Osteoblast (primary cell): ENCODE measurements at places on chromosomes 2 and 18.

DNA sequence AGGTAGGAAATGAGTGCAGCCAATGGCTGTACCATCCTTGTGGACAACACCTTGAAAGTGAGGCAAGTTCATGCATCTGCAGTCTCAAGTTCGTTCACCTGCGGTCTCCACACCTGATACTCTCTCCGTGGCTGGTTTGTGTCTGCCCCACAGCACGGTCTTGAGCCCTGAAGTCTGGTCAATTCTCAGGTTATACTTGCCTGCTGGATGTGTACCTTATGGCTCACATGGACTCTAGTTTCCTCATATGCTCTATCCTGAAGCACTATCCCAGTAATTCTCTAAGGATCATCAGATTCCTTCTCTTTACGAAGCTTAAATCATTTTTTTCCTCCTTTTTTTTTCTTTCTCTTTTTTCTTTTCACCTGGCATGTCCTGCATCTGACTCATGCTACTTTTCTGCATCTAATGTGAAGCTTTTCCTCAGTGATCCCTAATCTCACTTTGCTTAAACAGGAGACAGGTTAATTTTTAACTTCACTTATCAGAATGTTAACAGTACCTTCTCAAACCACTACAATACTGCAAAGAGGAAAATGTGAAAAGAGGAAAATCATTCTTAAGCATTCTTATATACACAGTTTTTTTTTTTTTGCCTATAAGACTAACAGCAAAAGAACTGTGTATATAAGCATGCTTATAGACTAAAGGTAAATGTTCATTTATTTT lies 511.2 kb downstream of the SOX11 start:
- no peaks in the 10 kb centered on the region for H3K27me3 ChIP-seq
- no peak overlapping the region for H3K4me3 ChIP-seq
- H3K36me3 ChIP-seq = no peaks in the 10 kb centered on the region
- H3K27ac ChIP-seq = no peak overlapping the region
- H3K4me1 ChIP-seq = no peaks in the 10 kb centered on the region

DNA sequence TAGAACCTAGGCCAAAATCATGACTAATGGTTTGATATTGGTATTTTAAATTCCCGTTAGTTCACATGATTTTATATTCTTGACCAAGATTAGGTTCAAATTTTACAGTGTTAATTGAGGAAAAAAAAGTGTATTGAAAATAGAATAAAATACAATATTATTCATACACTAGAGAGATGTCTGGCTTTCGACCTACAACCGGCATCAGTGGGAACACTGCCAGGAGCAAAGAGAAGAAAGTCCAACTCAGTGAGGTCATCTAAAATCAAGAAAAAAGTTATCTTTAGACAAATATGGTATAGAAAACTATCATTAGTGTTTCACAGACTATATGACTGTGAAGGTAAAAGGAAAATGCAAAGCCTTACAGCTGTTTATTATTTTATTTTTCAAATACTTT lies 81.5 kb downstream of the PIGN start:
- no peaks in the 10 kb centered on the region for H3K27me3 ChIP-seq
- no peaks in the 10 kb centered on the region for H3K36me3 ChIP-seq
- H3K27ac ChIP-seq = no peak overlapping the region

DNA sequence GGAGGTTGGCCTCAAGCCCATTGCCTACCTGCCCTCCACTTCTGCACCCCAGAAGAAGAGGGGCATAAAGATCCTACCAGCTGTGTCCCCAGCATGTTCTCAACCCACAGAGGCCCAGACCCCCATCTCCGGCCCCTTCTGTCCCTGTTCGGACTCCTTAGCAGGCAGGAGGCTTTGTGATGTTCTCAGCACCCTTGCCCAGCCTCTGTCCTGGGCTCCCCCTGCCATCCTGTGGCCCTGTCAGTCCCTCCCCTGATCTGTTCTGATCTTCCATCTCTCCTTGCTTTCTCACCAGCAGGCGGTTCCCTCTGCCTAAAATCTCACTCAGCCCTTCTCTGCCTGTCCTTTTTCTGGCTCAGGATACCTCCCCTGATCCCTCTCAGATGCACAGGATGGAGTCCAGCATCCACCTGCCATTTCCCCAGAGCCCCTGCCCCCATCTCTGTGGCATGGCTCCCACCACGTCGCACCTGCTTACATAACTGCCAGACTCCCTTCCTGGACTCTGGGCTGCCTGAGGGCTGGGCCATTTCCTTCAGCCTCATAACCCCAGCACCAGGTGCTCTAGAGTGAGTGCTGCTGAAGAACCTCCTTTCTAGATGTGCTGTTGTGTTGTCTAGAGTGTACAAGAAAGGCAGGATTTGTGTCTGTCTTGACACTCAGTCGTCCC lies 134.0 kb downstream of the CTIF start:
- no peak overlapping the region for H3K4me3 ChIP-seq
- peaks cover 22% of the 10 kb centered on the region for H3K36me3 ChIP-seq
- peaks cover 39% of the 10 kb centered on the region for H3K4me1 ChIP-seq
- no peaks in the 10 kb centered on the region for H3K27me3 ChIP-seq
- DNase-seq = no peak

GRCh38 chr2:8502316-8502715 lies 179.5 kb upstream of the ID2 start:
- peak; percentile 54 for DNase-seq
- H3K4me1 ChIP-seq = no peaks in the 10 kb centered on the region
- H3K27me3 ChIP-seq = no peaks in the 10 kb centered on the region
- H3K36me3 ChIP-seq = no peaks in the 10 kb centered on the region
- no peak overlapping the region for H3K4me3 ChIP-seq

DNA sequence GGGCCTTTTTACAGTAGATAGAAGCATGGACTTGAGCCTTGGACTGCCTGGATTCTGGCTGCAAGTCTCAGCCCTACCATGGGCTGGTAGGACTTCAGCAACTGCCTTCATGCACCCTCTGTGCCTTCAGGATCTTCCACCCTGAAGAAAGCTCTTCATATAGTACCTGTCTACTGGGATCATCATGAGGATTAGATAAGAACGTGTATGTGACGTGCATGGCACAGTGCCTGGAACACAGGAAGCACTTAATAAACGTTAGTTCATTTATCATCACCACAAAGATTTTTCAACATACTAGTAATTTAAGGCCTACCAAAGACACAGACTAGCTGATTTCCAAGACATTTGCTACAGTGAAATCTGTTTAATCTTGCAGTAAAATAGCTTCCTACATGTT lies 53.2 kb upstream of the ITM2C start:
- no peaks in the 10 kb centered on the region for H3K4me1 ChIP-seq
- DNase-seq = no peak
- H3K27me3 ChIP-seq = no peaks in the 10 kb centered on the region
- H3K36me3 ChIP-seq = peaks cover 36% of the 10 kb centered on the region

GRCh38 chr18:38586327-38586726 lies 1020.7 kb upstream of the CELF4 start:
- H3K36me3 ChIP-seq = no peaks in the 10 kb centered on the region
- H3K4me1 ChIP-seq = no peaks in the 10 kb centered on the region
- no peak overlapping the region for H3K27ac ChIP-seq
- DNase-seq = no peak
- H3K27me3 ChIP-seq = no peaks in the 10 kb centered on the region
- H3K4me3 ChIP-seq = no peak overlapping the region

GRCh38 chr2:200733713-200734198 lies 78.0 kb upstream of the BZW1 start:
- no peaks in the 10 kb centered on the region for H3K36me3 ChIP-seq
- no peaks in the 10 kb centered on the region for H3K27me3 ChIP-seq
- peaks cover 9% of the 10 kb centered on the region for H3K4me1 ChIP-seq
- DNase-seq = no peak
- no peak overlapping the region for H3K27ac ChIP-seq
- no peak overlapping the region for H3K4me3 ChIP-seq

DNA sequence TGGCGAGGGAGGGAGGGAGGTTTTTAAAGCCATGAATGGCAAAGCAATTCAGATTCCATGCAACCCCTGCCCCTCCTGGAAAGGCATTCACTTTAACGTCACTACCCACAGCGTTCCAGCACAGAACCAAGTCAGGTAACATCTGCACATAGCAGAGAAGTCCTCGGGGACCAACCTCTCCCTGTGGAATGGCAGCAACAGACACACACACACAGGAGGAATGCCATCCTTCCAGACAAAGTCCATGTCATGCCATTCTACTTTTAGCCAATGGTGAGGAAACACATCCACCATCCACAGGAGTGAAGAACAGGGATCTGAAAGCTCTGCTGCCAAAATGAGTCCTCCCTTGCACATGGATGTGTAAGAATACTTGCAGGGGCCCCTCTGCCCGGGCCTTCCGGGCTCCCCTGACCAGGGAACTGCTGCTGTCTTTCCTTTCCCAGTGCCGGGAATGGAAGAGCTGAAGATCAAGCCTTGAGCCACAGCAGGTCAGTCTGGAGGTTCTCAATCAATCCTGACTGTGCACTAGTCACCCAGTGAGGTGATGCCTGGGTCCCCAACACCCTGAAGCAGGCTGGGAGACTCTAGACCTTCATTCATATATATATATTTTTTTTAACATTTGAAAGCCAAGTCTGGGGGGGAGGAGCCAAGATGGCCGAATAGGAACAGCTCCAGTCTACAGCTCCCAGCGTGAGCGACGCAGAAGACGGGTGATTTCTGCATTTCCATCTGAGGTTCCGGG lies 63.7 kb downstream of the UXS1 start:
- peak; percentile 70 for DNase-seq
- H3K36me3 ChIP-seq = no peaks in the 10 kb centered on the region
- H3K4me1 ChIP-seq = peaks cover 7% of the 10 kb centered on the region
- no peaks in the 10 kb centered on the region for H3K27me3 ChIP-seq
- no peak overlapping the region for H3K4me3 ChIP-seq
- H3K27ac ChIP-seq = no peak overlapping the region

DNA sequence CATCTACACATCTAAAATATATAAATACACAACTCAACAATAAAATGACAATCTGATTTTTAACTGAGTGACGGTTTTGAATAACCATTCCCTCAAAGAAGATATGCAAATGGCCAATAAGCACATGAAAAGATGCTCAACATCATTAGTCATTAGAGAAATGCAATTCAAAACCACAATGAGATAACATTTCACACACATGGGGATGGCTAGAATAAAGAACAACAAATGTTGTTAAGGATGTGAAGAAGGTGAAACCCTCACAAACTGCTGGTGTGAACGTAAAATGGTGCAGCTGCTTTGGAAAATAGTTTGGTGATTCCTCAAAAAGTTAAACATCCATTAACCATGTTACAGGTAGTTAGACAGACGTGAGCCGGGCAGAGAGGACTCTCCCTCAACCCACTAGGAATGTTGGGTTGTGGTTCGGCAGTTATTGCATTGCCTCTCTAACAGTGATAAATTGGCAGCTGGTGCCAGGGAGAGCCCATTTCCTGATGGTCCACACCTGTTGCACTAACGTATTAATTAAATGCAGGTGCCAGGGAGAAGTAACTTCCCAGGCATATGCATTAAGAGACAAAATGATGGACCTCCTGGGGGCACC lies 22.3 kb upstream of the DUSP2 start:
- no peak overlapping the region for H3K27ac ChIP-seq
- H3K4me1 ChIP-seq = peaks cover 24% of the 10 kb centered on the region
- H3K36me3 ChIP-seq = no peaks in the 10 kb centered on the region
- no peak overlapping the region for H3K4me3 ChIP-seq
- H3K27me3 ChIP-seq = no peaks in the 10 kb centered on the region
- peak; percentile 43 for DNase-seq

DNA sequence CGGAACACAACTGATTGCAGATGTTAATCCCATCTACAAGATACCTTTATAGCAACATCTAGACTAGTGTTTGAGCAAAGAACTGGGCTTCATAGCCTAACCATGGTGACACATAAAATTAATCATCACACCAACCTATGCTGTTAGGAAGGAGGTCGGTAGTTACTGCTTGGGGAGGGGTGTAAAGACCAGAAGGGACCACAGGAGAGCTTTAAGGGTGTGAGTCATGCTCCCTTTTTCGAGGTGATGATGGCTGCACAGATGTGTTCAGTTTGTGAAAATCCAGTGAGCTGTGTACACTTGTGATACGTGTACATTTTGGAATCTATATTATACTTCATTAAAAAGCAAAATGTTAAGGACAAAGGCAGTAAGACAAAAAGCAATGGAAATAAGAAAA lies 4.6 kb upstream of the SEH1L start:
- H3K27ac ChIP-seq = no peak overlapping the region
- no peak for DNase-seq
- H3K36me3 ChIP-seq = no peaks in the 10 kb centered on the region
- H3K27me3 ChIP-seq = no peaks in the 10 kb centered on the region
- no peak overlapping the region for H3K4me3 ChIP-seq

DNA sequence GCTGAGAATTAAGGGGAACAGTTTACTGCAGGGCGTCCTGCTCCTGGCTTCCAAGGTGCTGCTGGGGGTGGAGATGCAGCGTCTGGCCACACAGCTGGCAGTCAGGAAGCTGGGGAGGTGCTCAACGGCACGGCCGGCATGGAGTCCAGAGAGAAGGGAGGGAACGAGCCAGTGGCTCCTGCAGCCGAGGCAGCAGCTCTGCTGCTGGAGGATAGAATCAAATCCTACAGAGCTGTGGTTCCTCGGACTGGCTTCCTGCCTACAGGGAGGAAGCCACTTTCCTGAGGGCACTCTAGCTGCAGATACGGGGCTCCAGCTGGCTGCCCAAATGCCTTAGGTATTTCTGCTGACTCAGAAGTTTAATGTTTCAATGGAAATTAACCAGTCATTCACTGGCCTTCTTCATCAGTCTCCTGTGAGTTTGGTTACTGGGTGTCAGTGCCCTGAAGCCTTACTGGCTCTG lies 266.3 kb downstream of the TWIST2 start:
- no peak overlapping the region for H3K27ac ChIP-seq
- no peaks in the 10 kb centered on the region for H3K27me3 ChIP-seq
- H3K4me3 ChIP-seq = no peak overlapping the region
- no peaks in the 10 kb centered on the region for H3K4me1 ChIP-seq
- peak; percentile 90 for DNase-seq

DNA sequence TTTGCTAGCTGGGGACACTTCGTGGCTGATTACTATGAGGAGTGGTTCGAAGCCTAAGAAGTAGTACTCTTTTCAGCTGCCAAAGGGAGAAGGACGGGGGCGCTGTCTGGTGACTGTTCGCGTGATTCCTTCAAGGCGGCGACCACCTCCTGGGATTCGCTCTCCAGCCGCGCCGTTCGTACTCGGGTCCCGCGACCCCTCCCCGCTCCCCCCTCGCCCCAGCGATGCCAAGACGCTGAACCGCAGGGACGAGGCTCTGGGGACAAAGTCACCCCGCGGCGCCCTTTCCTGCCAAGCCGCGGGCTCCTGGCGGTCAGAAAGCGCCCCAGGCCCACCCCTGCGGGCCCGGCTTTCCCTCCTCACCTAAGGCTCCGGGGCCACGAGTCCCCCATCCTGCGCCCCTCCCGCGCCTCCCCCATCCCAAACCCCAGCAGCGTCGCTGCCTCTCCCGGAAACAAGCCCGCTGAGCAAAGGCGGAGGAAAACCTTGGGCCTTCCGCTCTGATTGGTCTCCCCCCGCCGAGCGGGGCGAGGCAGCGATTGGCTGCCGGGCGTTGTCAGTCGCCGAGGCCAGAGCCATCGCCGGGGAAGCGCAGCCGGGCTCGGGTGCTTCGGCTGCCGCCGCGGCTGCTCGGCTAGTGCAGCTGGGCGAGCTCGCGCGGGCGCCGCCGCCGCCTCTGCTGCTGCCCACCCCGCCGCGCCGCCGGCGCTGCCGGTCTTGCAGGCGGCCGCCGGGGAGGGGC lies 404.3 kb downstream of the XIRP2 start:
- peaks cover 22% of the 10 kb centered on the region for H3K4me1 ChIP-seq
- H3K27me3 ChIP-seq = peaks cover 13% of the 10 kb centered on the region
- H3K36me3 ChIP-seq = no peaks in the 10 kb centered on the region
- H3K4me3 ChIP-seq = peak within 1 kb of the TSS; percentile 80
- H3K27ac ChIP-seq = no peak within 1 kb of the TSS
